Heart right ventricle (tissue), 16 donors: ENCODE measurements at places on chromosomes 1 and 21. TPM values are rescaled to one million over a fixed set of nuclear protein-coding genes. Genes with fewer than 3 reads are reported as not detected.

- no peak for DNase-seq
These were observed 5.2 kb upstream of the PIGR start for GRCh38 chr1:206951318-206952100.

DNA sequence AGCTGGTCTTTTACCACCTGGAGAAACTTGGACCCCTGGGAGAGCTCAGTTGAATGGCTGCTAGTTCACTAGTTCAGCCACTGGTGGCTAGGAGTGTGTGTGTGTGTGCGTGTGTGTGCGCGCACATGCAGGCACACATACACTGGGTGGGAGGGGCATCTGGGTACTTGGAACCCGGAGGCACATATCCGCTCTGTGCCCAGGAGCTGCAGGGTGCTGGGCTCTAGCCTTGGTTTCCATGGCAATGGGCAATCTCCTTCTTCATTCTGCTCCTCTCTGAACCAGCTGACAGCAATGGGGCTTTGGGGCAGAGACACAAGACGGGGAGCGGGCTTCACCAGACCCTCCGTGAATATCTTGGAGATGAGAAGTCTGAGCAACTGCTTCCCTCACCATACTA, 87.1 kb upstream of the DISP3 start:
- DNase-seq: no peak

GRCh38 chr1:168861421-168862004, 132.5 kb upstream of the DPT start:
- DNase-seq: no peak

The KIAA1614 gene
- 5.4 TPM for total RNA-seq

The CRP gene
- total RNA-seq: 0.61 TPM
